Fibroblast of skin of back (primary cell): ENCODE measurements at places on chromosomes 5 and 9.

DNA sequence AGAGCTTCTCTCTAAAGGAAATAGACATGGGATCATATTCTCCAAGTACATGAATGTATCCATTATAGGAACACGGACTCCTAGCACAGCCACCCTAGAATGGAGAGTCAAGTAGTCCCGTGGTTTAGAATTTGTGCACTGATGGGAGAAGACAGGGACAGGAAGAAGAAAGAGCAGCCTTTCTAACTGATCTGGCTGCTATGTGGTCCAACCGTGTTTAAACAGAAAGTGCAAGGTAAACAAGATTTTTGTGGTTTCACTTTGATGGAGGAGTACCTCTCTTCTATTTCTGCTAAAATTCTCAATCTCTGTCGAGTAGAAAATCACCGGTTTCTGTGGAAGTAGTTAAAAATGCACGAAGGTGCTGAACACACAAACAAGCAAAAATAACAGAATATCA, 171.3 kb downstream of the ST8SIA4 start:
- DNase-seq, result no peak

- DNase-seq, result no peak
Observed at GRCh38 chr5:37028910-37029309, 152.3 kb downstream of the NIPBL start.

DNA sequence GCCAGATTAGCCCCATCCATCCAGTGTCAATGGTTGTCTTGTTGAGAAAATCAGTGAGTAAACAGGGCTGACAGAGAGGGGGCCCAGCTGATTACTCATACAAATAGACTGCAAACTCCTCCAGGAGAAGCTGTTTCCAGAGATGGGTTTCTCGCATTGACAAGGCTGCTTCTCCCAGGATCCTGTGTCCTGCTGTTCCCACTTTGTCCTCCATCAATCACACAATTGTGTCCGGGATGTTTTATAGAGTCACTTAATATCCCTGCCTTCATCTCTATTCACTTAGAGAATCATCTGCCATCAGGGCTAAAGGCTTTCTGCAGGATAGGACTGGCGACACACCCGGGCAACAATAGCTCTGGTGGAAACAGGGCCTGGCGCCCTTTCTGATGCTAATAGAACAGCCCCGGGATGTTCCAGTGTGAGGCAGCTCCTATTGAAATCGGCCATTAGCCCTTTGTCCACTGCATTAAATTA, 71.7 kb upstream of the TBCA start:
- no peak for DNase-seq

GRCh38 chr5:147997486-147997885, 66.3 kb upstream of the SPINK5 start:
- no peak for DNase-seq

DNA sequence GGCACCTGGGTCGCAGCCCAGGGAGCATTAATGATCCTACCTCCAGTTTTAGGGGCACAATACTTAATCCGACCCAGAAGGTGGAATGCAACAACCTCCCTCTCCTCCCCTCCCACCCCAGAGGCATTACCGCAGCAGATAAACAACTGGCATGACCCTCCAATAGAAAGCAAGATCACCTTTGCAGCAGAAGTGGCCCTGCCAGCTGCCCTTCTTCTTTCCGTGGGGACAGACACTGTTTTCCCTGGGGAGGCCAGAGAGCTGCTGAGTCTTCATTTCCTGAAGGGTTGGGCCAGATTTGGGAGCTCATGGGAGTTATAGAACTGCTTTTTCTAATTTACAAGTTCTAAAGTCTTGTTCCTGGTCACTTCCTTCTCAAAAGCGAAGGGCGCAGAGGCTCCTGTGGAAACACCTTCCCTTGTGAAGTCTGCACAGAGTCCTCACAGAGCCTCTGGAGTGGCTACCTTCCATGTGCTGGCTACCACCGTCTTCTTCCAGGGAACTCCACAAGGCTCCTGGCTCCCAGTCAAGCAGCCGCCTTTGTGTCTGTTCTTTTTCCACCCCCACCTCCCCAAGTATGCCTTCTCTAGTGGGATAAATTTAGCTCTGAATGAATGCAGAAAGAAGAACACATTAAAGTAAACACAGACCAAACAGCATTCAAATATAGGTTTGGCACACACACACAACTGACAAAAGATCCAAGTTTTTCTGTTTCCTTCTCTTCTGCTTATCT, 8.0 kb upstream of the PALM2AKAP2 start:
- peak; percentile 78 for DNase-seq
